Activated CD4-positive, alpha-beta T cell treated with anti-CD3 and anti-CD28 coated beads, Interleukin-2, amount 10 ng/mL, durations not matched to agents 24 days and 14 days (primary cell): ENCODE measurements at places on chromosomes 6 and 20.

DNA sequence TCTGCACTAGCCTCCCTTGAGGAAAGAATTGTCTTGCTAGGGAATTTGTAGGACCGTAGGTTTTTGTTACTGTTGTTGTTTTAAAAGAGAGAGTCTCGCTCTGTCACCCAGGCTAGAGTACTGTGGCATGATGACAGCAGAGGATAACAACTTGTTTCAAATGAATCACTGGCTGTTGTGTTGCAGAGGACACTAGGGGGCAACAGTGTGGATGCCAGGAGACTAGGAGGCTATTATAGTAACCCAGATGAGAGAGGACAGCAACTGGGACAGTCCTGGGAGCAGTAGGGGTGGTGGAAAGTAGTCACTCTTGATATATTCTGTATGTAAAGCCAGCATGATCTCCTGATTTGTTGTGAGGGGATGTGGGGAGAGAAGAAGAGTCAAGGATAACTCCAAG is 41.8 kb upstream of the LAMA4 start:
- no peak overlapping the region for H3K4me3 ChIP-seq
- peaks cover 56% of the 10 kb centered on the region for H3K27me3 ChIP-seq
- no peak overlapping the region for H3K27ac ChIP-seq
- DNase-seq: no peak

DNA sequence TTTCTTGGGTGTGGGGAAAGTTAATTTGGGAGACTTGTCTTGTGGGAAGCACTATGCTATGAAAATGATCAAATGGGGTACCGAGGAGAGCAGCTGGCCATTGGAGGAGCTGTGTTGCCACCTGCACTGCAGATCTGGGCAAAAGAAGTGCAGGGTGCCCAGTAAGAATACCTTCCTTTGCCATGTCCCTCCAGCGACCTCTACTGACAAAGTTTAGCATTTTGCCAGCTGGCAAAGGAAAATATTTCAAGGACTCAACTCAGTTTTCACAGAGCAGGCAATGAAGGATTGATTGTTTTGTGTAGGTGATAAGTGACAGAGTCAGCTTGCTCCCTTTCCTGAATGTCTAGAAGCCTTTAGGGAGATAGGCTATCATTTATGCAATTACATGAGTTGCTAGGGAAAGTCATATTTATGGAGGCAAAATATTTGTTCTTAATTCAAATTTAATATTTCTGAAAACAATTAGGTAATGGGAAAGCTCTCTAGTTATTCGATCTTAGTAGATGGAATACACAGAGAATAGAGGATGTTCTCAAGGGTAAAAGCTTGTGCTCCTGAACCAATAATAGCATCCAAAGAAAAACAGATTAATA is 118.4 kb downstream of the FARS2 start:
- DNase-seq: peak; percentile 79
- H3K36me3 ChIP-seq: no peaks in the 10 kb centered on the region
- no peak overlapping the region for H3K27ac ChIP-seq
- no peaks in the 10 kb centered on the region for H3K27me3 ChIP-seq
- H3K4me1 ChIP-seq: no peaks in the 10 kb centered on the region

DNA sequence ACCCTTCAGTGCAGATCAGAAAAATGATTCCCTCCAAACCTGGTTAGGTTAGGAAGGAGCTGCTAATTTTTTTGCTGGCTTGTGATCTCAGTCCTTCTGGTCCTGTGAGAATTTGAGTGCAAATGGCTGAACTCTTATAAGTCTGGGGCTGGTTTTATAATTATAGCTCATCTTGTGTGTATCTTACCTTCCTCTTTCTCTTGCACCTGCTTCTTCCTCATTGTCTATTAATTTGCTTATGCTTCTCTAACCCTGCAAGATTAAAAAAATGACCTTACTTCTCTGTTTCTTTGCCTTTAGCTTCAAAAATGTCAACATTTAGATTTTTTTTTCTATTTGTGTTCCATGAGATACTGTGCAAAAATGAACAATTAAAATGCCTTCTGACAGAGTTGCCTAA is 576.2 kb downstream of the DHX35 start:
- H3K27ac ChIP-seq: no peak overlapping the region
- H3K4me1 ChIP-seq: no peaks in the 10 kb centered on the region
- no peak overlapping the region for H3K4me3 ChIP-seq
- no peaks in the 10 kb centered on the region for H3K36me3 ChIP-seq

DNA sequence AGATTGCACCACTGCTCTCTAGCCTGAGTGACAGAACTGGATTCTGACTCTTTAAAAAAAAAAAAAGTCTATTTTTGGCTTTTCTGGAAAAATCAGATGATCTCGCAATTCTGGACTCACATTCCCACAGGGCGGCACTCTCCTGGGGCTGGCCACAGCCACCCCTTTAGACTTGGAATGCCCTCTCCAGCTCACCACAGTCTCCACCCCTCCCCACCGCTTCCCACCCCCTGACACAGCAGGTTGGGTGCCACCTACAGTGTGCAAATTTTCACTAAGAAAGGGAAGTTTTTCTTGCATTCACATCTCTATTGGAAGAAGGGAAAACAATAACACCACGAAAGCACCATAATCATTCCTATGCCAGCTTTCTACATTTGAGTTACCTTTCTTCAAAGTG is 15.4 kb downstream of the PDRG1 start:
- no peak for DNase-seq
- no peaks in the 10 kb centered on the region for H3K36me3 ChIP-seq
- no peak overlapping the region for H3K4me3 ChIP-seq
- no peak overlapping the region for H3K27ac ChIP-seq
- H3K27me3 ChIP-seq: peaks cover 4% of the 10 kb centered on the region

DNA sequence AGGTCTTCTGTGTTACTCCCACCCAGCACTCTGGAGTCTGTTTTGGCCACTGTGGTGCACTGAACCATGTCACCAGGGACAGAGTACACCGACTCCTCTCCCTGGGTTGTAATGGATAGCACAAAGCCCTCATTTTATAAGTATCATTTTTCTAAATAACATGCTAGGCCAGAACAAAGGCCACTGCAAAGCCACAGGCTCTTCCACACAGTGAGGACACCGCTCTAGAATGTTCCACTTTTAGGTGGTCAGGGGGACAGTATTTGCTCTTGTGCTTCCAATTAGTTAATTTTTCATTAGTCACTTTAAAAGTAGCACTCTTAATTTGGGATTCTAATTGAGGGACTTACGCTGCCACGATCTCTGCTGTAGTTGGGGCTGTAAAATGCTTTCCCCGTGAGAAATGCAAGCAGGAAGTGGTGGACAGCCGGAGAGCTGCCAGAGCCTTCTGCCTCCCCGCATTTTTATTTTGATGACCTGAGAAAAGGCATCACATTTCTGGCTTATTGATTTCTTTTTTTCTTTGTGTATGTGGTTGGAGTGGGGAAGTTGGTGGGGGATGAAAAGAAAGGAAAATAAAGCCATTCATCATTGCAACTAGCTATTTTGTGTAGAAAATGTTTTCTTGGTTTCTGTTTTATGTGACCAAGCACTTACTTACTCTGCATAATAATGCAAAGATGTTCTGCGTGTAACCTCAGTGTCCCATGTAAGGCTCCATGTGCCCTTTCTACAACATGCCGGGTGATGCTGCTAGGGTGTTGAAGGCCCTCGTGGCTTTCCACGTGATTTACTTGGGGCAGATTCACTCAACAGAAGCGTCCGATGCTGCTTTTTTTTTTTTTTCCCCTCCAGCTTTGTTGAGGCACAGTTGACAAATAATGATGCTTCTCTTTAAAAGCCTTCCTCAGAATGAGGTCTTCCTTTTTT is 195.9 kb downstream of the SASH1 start:
- no peak overlapping the region for H3K27ac ChIP-seq
- no peak overlapping the region for H3K4me3 ChIP-seq
- DNase-seq: no peak
- no peaks in the 10 kb centered on the region for H3K36me3 ChIP-seq

- H3K27ac ChIP-seq: no peak overlapping the region
- no peak overlapping the region for H3K4me3 ChIP-seq
- no peaks in the 10 kb centered on the region for H3K4me1 ChIP-seq
- no peak for DNase-seq
- no peaks in the 10 kb centered on the region for H3K27me3 ChIP-seq
These were observed 711.9 kb upstream of the EYS start for GRCh38 chr6:66418906-66419305.

DNA sequence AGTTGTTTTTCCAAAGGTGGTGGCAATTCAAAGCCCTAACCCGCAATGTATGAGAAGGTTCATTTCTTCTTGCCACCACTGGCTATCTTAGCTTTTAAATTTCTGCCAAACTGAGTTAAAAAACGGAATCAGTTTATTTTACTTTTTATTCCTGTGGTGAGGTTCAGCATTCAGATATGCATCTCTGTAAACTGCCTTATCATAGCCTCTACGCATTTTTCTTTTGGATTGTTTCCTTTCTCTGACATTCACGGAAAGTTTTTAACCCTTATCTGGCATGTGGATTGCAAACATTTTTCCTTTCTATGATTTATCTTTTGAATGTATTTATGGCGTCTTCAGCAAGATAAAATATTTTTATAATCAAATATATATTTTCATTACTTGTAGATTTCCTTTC is 37.7 kb downstream of the AK9 start:
- no peaks in the 10 kb centered on the region for H3K36me3 ChIP-seq
- DNase-seq: no peak
- H3K27ac ChIP-seq: no peak overlapping the region
- H3K4me1 ChIP-seq: no peaks in the 10 kb centered on the region
- no peaks in the 10 kb centered on the region for H3K27me3 ChIP-seq

DNA sequence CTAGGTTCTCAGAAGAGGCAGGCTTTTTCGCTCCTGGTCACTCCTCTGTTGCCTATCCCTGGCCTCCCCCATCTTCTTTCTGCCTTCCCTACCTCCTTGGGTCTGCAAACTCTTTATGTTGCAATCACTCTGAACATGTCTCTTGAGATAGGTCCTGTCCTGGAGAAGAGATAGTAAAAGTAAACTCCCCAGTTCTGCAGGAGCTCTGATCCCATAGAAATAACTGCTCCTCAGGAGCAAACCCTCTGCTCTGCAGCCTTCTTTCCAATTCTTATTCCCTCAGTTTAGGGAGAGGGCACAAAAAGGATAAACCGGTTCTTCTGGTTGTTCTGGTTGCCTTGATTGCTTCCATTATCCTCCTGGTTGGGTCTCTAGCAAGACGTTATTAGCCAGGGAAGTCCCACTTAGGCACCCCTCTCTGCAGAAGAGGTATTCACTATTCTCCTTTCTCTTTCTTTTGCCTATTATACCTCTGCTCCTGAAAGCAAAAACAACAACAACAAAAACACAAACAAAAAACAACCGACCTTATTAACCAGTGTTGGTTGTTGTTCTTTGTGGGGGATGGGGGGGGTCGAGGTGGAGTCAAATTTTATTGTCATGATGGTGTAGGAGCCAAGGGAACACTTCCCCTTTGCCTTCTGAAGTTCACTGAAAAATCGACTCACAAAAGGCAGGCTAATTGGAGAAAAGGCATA is 973 bp downstream of the TRIM38 start:
- peaks cover 79% of the 10 kb centered on the region for H3K4me1 ChIP-seq
- peaks cover 57% of the 10 kb centered on the region for H3K36me3 ChIP-seq
- DNase-seq: no peak
- no peaks in the 10 kb centered on the region for H3K27me3 ChIP-seq
- peak overlapping the region; percentile 88 for H3K4me3 ChIP-seq

DNA sequence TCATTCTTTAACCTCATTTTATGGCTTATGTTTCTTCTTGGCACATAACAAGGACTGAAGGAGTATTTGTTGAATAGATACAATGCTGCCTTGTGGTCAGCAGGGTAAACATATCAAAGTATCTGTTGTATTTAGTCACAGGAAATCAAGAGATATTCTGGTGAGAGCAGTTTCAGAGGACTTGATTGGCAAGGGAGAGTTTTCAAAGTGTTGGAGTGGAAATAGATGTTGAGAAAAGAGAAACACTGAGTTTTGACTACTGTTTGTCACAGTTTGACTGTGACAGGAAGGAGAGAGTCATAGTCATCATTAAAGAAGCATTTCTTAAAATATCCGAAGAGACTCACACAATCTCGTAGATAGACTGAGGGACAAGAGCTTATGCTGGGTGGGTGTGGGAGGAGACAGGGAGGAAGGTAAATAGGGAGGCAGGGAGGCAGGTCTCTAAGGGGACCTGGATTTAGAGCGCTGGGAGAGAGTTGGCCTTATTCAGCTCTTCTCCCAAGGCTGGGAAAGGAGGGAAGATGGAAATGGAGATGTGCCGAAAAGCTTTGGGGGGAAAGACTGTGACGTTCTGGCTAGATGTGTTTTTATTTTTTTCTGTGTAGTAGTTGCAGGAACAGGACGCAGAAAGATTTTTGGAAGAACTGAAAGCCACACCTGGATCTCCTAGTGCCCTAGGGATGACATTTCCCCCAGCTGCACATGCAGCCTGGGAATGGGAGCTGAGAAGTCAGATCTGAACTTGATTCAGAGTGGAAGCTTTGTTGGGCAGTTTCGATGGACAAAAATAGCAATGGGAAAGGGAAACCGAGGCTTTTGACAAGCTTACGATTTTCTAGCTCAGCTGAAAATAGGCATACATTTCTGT is 65.0 kb upstream of the IFNGR1 start:
- no peaks in the 10 kb centered on the region for H3K36me3 ChIP-seq
- H3K4me3 ChIP-seq: no peak overlapping the region
- H3K27ac ChIP-seq: no peak overlapping the region
- peaks cover 27% of the 10 kb centered on the region for H3K27me3 ChIP-seq
- peaks cover 11% of the 10 kb centered on the region for H3K4me1 ChIP-seq

- no peaks in the 10 kb centered on the region for H3K36me3 ChIP-seq
- H3K4me3 ChIP-seq: no peak overlapping the region
- no peaks in the 10 kb centered on the region for H3K27me3 ChIP-seq
- H3K27ac ChIP-seq: no peak overlapping the region
- H3K4me1 ChIP-seq: no peaks in the 10 kb centered on the region
These were observed 557.2 kb upstream of the ARID1B start for GRCh38 chr6:156219973-156220372.

DNA sequence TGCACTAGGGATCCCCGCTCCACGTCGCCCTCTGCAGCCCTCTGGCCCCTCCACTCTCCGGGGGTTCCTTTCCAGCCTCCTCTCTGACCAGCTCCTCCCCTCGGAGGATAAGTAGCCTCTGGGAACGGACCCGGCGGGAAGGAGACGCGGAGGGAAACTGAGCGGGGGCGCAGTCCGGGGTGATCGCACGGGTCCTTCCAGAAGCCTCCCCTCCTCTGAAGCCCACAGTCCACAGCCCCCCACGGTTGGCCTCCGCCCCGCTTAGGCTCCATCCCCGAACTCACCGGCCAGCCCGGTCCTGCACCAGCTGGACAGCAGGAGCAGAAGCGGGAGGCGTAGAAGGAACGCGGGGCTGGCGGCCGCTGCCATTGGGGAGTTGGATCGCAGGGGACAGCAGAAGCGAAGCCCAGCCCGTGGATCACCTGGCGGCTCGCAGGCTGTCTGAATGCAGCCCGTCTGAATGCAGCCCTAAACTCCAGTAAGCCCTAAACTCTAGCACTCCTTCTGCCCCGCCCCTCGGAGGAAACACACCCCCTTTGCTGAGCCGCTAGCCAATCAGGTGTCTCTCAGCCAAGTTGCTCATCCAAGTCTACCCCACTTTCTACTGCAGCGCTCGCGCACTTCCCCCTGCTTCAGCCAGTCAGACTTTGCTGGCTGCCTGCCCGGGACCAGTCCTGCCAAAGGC is at the start of gene RAET1G:
Gene RAET1G, minus strand, starts transcription at position 480 of the 685 bp plus-strand sequence. Its CDS starts 111 bp downstream, at position 369.
- H3K36me3 ChIP-seq: no peaks in the 10 kb centered on the region
- peaks cover 20% of the 10 kb centered on the region for H3K4me1 ChIP-seq
- peak within 1 kb of the TSS; percentile 78 for H3K4me3 ChIP-seq
- H3K27ac ChIP-seq: no peak within 1 kb of the TSS
